ENCODE measurements at places on chromosomes 3 and 15. TPM values are rescaled to one million over a fixed set of nuclear protein-coding genes. Genes with fewer than 3 reads are reported as not detected.

Gene MESP2
- 0.30 TPM for total RNA-seq

Gene PCLAF
- 3.6 TPM for total RNA-seq

Gene GCNT3
- 0.09 TPM for total RNA-seq

Gene CDHR4
- not detected for total RNA-seq

Gene ENTPD3
- total RNA-seq, result 0.14 TPM

Gene FANCD2OS
- total RNA-seq, result not detected

Gene ARRDC4
- 11.0 TPM for total RNA-seq

Gene CKMT1B
- not detected for total RNA-seq

Gene GNB4
- 69.8 TPM for total RNA-seq

Gene SUMF1
- 116 TPM for total RNA-seq

Gene EOMES
- total RNA-seq, result not detected

Gene CCDC39
- not detected for total RNA-seq

Gene HESX1
- total RNA-seq, result not detected

Gene CADPS
- 16.9 TPM for total RNA-seq

Gene SYNPR
- not detected for total RNA-seq

Data from smooth muscle cell of the umbilical artery (primary cell).